ENCODE measurements at places on chromosomes 7 and 10.

DNA sequence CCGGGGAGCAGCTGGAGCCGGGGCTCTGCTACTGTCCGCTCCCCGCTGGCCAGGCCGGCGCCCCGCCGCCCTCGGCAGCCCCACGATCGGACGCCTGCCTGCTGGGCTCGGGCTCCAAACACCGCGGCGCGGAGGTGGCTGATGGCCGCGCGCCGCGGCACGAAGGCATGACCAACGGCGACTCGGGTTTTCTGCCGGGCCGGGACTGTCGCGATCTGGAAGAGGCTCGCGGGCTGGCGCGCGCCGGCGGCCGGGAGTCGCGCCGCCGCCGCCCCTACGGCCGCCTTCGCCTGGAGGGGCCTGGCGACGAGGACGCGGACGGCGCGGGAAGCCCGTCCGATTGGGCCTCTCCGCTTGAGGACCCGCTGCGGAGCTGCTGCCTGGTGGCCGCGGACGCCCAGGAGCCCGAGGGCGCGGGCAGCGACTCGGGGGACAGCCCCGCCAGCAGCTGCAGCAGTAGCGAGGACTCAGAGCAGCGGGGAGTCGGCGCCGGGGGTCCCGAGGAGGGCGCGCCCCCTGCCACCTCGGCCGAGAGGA is 570 bp downstream of the TBC1D12 start:
- peak; percentile 9 for DNase-seq

GRCh38 chr7:47799524-47799923 is 148.7 kb downstream of the PKD1L1 start:
- DNase-seq: no peak

GRCh38 chr10:48744587-48744986 is 59.9 kb downstream of the WDFY4 start:
- no peak for DNase-seq

DNA sequence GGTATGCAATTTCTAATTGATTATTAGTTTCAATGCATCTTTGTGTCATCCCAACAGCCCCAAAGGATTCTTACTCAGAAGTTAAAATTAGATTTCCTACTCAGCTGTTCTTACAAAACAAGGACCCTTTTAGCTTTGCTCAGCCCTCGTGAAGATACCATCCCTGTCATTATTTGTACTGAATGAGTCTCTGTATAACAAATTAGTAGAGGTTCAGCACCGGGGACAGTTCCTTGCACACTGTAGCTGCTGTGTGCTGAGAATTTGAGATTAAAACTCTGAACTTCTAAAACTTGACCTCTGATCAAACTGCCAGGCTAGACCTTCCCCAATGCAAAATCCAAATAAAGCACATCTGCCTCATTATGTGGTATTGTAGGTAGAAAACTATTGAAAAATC is 299.1 kb downstream of the LHFPL3 start:
- DNase-seq: no peak

DNA sequence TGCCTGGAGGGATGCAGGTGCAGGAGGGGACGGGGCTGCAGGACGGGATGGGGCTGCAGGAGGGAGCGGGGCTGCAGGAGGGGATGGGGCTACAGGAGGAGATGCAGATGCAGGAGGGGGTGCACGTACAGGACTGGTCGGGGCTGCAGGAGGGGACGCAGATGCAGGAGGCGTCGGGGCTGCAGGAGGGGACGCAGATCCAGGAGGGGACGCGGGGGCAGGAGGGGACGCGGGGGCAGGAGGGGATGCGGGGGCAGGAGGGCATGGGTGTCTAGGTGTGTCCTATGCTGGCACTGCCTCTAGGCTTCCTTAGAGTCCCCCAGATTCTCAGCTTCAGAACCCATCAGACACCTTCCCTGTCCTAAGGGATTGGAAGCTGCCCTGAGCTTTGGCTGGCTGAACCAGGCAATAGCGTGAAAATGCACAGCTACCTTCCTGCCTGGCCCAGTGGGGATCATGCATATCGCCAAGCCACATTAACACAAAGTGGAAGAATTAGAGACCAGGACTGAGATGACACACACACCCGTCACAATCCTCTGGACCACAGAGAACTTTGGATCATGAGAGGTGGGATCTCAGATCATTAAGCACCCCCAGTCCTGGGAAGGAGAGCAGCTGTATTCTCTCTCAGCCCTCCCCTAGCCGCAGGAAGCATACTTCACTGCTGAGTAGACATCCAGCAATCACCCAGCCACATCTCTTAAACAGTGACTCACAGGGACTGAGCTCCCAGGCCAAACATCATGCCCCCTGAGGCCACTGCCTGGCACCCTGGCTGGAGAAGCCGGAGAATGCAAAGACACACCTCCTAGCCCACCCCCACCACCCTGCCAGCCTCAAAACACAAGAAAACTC is 67.3 kb downstream of the VWA2 start:
- no peak for DNase-seq

DNA sequence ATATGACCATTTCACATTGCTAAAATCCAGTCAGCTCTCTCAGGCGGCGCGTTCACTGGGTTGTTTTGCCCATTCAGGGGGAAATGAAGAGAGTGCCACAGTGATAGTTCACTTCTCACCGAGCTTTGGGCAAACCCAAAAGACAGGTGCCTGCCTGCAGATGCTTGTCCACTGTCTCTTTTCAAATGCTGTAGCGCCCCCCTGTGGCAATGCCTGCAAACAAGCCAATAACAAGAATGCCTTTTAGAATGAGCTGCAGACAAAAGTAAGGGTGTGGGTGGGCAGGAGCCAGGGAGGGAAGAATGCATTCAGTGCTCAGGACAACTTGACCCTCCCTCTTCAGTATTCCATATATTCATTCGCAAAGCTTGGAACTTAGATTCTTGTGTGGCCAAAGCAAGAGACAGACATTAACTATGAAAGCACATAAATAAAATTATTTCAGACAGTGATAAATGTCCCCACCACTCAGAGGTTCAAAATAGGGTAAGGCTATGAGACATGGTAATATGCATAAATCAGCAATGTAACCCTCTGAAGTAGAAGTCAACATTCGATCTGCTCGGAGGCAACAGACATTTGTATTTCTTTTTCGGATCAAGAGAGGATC is 86.9 kb downstream of the JAZF1 start:
- peak; percentile 43 for DNase-seq
